ENCODE measurements at places on chromosomes 1 and 21.

DNA sequence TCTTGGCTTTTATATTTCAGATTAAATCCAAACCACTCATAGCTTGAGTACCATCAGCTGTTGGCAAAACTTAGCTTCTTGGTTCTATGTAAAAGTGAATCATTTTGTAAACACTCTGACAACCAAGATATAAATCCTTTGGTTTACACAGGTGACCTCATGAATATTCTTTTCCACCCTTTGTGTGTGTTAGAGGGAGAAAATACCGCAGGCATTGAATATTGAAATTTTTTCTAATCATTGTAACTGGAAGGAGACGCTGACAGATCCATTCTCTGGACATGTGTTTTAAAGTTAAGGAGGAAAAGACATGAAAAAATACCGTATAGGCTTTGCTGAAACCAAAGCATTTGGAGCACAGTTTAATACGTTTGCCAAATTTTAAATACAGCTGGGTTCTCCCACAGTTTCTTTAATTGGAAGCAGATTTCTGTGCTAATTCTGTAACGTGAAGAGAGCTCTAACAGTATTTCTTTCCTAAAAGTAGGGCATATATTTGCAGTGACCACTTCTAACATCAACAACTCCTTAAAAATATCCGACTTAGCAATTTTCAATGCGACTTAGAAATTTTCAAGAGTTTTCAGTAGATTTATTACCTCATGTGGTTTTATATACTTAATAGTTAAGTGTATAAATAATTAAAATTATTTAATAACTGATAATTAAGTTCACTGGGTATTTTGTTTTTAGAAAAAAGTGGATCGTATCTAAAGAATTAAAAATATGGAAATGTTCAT is 388.2 kb downstream of the USP25 start:
- no peak for DNase-seq

DNA sequence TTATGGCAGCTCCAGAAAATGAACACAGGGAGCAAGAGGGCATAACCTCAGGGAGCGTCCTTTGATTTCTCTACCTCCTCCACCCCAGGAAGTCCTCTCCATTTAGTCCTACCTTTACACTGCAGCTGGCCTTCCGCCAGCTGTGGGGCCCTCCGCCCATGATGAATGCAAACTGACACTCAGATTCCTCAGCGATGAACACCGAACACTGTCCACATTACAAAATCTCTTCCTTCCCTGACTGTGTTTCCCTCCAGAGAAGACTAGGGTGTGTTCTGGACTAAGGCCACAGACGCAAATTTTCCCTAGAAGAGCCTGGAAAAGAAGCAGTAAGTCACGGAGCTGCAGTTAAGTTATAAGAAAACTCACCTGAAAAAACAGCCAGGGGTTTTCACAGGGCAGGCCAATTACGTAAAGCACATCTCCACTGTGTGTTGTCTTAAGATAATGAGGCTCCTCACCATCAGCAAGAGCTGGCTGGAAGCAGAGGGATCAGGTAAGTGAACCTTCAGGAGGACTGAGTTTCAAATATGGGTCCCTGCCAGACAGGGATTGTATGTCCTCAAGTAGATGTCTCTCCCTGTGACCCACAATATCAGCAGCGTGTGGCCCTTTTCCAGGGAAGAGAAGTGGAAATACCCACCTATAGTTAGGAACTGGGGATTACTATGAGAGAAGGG is 46.3 kb upstream of the ATP1B1 start:
- no peak for DNase-seq

DNA sequence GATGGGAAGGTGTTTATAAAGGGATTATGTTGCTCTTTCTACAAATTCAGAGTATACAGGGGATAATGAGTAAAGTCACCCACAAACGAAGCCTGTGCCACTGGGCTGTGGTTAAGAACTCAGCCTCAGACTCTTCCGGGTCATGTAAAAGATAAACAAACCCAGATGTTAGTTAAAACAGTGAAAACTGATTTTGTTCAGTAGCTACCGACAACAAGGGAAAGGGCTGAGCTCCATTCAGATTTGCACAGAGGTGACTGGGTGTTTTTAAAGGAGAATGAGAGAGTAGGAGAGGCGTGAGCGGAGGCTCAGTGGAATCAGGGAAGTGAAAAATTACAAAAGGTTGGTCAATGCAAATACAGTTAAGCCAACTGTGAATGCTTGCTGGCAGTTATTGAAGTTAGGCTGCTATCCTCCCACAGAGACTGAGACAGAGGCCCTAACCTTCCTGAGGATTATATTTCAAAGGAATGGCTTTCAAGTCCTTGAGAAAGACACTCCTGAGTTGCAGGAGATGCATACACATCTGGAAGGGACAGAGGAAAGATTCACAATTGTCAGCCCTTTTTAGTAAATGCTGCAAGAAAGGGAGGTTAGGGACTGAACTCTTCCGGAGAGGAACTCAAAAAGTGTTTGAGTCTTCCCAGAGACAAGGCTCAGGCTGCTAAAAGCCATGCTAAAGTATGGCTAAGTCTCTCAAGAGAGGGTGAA is 29.9 kb upstream of the SAMD13 start:
- no peak for DNase-seq

DNA sequence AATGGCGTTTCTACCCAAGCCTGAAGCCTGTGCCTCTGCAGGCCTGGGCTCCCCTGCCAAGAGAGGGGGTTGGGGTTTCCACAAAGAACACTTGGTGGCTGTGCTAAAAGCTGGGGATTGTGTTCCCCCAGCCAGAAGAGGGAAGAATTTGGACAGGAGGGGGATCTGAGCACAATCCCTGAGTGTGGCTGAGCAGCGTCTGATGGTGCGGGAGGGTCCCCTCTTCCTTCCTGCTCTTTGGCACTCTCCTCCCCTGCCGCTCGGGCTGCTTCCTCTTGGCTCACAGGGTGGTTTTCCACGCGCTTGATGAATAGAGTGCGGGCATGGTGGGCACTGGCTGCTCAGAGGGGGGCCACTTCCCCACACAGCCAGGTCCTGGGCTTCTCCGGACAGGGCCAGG is 3.7 kb downstream of the GPR37L1 start:
- DNase-seq, result no peak

- DNase-seq, result no peak
Measured at GRCh38 chr1:226646026-226646869, 92.8 kb downstream of the ITPKB start.

DNA sequence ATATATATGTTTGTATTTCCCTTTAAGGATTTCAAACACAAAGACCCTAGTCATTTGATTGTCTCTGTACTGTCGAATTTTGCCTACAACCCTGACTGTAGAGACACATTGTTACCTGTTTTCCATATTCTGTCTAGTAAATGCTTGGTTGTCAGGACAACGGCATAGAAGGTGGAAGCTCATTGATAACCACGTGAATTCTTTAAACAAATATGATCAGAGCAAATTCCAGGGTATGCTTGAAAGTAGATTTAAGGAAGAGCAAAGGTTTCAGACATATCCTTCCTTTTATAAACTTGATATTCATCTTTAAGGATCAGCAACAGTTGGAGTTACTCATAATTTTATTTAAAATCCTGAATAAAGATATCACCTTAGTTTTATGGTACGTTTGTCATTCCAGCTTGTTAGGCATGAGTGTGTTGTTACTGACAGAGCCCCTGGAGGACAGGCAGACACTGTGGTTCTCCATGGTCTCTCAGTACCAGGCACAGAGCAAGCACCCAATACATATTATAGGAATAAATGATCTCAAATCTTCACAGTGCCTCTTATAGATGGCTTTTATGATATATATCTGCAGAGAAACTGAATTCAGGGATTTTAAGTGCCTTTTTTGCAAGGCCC is 203.2 kb downstream of the FGGY start:
- no peak for DNase-seq

- DNase-seq, result no peak
Measured at GRCh38 chr1:37701051-37701450, 8.7 kb downstream of the CDCA8 start.

DNA sequence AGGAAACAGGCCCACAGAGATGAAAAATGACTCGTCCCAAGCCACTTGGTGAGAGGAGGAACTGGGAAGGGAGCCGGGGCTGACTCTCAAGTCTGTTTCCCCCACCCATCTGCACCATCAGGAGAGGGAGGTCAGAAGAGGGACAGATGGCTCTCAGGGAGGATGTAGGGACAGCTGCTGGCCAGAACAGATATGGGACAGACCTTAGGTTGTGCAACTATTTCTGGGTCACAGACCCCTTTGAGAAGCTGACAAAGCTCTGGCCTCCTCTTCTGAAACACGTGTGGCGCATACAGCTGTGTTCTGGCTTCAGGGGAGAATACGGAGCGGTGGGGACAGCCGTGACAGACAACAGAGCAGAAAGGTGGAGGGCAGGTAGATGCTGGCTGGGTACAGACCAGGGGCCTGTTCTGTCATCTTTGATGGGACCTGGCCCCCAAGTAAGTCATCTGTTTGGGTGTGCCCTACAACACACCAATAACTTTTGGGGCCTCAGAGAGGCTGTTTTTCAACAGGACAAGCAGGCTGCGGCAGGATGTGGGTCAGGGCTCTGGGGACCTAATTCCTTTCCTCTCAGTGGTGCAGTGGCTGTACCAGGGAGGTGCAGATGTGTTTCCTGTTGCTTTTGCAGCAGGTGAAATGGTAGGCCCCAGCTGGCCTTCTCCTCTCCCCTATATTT is 7.3 kb downstream of the SH3BGRL3 start:
- DNase-seq, result peak; percentile 77

DNA sequence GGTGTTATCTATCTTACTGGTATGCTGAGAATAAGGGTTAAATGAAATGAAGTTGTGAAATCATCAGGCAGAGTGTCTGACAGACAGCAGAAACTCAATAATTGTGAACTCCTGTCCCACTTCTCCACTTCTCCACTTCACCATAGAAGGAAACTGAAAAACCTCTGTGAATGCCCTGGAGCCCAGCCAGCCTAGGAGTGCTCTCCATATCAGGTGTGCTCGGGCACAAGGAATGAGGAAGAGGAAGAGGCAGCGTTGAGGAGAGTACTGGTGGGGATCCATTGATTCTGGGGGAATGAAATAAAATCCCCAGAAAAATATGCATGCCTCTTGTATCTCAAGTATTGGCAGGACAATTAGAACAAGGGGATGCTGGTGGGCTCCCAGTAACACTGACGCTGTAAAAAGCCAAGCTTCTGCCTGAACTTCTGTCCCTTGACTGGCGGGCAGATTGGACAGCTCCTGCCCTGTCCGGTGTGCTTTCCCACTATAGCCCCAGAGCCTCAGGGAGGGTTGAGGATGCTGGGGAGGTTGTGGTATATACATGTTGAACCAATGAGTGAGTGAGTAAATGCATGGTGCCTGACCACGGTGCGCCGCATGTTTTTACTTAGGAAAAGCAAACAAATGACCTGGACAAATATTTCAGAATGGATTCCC is 47.7 kb downstream of the NMNAT2 start:
- no peak for DNase-seq

GRCh38 chr1:184036517-184036949 is 995 bp downstream of the COLGALT2 start:
- DNase-seq, result peak; percentile 36

- DNase-seq, result no peak
Measured at GRCh38 chr1:156943756-156944155, 23.3 kb downstream of the LRRC71 start.

- no peak for DNase-seq
Measured at GRCh38 chr1:36876990-36877389, 157.3 kb downstream of the GRIK3 start.

DNA sequence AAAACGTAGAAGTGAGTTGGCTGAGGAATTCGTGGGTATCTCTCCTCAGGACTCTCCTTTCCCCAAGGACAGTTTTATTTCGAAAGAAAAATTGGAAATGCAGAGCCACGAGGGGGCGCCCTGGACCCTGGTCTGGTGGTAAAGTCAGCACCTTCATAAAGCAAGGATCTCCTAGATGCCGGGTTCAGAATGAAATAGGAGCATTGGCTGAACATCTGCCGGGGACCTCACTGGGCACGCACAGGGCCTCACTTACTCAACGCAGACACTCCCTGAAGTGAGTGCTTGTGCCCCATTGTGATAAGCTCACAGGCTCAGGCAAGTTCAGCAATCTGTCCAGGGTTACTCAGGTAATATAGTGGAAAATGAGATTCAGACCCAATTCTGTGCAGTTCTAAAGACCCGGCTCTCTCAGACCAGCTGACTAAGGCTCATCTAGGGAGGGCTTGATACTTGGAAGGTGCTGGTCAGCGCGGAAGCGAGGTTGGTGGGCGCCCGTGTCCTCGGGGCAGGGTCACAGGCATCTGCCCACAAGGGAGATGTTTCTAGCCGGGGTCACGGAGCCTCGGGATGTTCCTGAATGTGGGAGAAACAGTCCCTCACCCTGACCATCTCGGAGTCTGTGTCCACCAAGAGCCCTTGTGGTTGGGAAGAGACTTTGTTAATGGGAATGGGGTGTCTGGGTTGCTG is 55.7 kb upstream of the ETV3 start:
- peak; percentile 86 for DNase-seq

DNA sequence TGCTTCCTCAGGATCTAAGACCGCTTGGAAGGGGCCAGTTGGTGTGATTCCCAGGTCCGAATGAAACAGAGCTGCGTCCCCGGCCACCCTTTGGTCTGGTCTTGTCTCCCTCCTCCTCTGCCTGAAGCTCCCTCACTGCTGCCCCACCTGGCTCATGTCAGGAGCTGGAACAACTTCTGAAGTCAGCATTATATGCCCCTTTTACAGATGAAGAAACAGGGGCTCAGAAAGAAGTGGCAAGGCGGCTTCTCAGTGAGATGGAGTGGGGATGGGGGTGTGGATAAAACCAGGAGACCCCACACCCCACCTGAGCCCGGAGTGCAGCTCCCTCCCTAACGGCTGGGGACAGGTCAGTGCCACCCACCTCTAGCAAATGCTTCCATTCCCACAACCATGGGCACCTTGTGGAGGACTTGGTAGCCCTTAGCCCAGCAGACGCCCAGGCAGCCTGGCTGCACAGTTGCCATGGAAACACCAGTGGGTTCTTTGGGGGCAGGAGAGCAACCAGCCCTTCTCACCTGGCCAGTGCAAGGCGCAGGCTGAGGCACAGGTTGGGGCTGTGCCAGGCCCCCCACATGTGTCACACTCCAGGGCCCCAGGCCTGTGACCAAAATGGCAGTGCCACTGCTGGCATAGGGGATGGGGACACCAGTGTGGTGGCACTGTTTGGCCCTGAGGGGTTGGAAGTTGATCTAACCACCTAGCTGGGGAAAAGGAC is 31.9 kb upstream of the ECE1 start:
- no peak for DNase-seq

GRCh38 chr1:112262316-112262715 is 133.7 kb upstream of the CTTNBP2NL start:
- DNase-seq, result no peak

DNA sequence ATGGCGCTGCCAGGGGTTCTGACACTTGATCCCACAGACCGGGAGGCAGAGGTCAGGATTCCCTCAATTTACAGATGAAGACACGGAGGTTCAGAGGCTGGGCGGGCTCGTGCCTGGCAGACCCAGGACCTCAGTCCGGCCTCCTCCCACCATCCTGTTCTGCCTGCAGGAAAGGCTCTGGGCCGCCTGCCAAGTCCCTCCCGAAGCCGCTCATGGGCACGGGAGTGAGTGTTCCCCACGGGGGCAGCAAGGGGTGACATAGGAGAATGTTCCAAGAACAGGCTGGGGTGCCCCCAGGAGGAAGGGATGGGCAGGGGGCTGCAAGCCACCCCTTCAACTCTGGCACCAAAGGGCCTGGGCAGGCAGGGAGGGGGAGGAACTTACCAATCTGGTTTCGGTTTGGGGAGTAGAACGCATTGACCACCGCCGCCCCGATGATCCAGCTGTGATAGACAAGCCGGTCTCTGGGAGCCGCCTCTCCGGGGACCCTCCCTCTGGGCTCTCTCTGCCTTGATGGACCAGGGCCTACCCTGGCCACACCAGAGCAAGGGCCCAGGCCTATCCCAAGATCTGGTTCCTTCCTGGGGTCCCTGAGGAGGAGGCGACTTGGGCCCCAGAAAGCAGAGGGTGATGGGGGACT is 7.5 kb downstream of the PRXL2B start:
- DNase-seq, result no peak

- DNase-seq, result no peak
Measured at GRCh38 chr1:203519053-203519840, 25.3 kb downstream of the OPTC start.

- no peak for DNase-seq
Measured at GRCh38 chr21:37593015-37593414, 226.4 kb downstream of the DYRK1A start.

All from stimulated activated CD8-positive, alpha-beta memory T cell treated with anti-CD3 and anti-CD28 coated beads, Interleukin-4, amount 100 ng/mL, for 48 hours (primary cell).